Activated CD4-positive, alpha-beta T cell treated with anti-CD3 and anti-CD28 coated beads for 24 hours (primary cell): ENCODE measurements at places on chromosomes 6 and 20.

- no peak for DNase-seq
Measured at GRCh38 chr6:28914941-28915340, 8.8 kb downstream of the TRIM27 start.

DNA sequence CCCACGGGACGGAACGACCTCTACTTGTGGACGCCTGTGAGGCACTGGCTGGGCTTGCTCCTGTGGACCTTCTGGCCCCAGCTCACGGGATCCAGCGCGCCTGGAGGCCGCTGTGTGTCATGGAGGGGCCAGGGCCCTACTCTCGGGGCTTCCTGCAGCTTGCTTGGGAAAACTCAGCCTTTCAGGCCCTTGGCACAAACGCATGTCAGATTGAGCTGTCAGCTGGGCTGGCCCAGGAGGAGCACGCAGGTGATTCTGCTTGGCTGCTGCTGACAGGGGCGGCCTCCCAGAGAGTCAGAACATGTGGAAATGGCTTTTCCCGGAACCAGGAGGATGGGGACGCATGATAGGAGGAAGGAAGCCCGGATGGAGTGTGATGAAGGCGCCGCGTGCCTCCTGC, 39.7 kb downstream of the TMEM181 start:
- DNase-seq = no peak

DNA sequence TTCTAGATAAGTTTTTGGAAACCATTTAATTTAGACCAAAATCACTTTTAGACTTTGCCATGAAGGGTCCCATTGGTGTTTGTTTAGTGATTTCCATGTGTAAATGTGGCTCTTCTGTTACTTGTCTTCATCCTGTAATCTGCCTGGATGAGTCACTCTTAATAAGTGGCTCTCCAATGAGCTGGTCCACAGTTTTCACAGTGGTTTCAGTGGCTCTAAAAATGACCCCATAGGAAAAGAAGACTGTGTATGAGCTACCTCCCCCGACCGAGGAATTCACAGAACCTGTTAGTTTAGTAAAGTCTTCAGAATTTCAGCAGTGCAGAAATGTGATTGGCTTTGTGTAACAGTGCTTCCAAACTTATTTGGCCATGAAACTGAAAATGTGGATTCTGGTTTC, 492.0 kb upstream of the MARCKS start:
- no peak for DNase-seq

DNA sequence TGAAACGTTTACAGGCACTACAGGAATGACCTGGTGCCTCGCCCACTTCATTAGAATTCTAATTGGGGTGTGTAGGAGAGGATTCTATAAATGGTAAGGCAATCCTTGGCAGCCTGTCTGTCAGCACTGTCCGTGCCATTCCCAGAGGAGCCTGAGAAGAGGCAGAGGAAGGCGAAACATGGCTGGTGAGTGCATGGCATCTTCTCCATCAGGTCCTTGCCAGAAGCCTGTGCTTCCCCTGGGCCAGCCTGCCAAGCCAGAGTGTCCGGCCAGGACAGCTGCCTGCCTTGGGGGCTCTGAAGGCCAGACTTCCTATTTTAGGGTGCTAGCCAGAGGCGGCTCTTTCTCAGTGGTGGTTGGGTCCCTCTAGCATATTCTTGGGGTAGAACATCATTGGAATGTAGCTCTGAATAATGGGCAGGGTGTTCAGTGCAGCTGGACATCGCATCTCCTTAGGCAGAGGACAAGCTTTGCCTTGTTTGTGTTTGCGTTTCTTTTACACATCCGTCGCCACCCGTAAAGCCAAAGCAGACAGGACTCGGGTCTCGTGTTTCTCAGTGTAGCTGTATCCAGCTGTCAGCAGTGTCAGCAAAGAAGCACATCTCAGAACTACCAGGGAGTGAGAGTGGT, at the start of gene TGM3:
Gene TGM3, plus strand, starts transcription at position 116 of the 630 bp plus-strand sequence. Its CDS starts 63 bp downstream, at position 179.
- DNase-seq = no peak

DNA sequence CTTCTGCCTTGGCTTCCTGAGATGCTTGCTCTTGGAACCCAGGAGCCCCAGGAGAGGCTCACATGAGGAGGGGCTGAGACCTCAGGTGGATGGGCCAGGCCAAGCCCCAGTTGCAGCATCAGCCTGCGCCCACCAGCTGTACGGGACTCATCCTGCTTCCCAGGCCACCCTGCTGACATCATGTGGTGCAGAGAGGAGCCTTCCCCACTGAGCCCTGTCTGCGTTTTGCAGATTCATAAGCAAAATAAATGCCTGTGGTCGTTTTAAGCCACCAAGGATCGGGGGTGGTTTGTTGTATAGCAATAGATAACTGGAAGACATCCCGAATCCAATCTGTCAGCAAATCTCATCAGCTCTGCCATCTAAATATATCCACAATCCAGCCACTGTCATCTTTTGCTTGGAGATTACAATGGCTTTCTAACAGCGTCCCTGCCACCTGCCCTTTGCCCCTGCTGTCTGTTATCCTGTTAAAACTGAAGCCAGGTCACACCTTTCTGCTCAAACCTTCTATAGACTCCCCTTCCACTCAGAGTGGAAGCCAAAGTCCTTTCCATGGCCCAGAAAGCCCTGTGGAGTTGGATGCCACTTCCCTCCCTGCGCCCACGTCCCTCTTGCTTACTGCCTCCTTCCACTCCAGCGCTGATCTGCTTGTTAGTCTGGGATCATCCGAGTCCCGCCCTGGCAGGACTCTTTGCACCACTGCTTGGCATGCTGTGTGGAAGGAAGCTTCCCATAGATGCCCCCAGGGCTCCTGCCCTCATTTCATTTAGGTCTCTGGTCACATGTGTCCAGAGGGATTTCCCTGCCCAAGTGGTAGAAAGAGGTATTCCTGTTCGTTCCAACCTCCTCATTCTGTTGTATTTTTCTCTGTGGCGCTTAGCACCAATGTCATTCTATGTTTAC, 24.0 kb upstream of the MLN start:
- no peak for DNase-seq

GRCh38 chr6:148296771-148297170, 45.9 kb upstream of the SASH1 start:
- DNase-seq = no peak

DNA sequence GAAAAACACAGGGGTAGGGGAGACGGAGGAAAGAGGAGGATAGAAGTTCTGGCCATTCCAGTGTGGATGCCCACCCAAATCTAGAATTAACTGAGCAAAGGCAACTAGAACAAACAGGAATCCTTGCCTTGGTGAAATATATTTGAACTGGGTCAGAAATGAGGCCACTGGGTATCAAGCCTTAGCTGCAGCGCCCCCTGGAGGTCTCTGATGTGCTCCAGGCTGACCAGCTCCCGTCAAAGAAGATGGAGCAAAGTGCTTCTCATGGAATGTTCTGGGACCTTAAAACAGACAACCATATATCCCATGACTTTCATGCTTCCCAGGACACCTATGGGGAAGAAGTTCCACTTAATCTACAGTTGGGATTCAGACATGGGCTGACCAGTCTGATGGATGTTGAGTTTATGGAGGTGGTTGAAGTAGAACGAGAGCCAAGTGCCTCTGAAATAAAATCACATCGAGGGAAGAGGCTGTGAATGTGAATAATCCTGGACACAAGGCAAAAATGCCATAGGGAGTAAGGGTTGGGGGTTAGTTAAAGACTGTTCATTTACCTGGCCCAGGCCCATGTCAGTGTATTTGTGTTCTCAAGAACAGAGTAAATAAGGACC, 50.4 kb downstream of the HLA-DPB1 start:
- DNase-seq = peak; percentile 65

DNA sequence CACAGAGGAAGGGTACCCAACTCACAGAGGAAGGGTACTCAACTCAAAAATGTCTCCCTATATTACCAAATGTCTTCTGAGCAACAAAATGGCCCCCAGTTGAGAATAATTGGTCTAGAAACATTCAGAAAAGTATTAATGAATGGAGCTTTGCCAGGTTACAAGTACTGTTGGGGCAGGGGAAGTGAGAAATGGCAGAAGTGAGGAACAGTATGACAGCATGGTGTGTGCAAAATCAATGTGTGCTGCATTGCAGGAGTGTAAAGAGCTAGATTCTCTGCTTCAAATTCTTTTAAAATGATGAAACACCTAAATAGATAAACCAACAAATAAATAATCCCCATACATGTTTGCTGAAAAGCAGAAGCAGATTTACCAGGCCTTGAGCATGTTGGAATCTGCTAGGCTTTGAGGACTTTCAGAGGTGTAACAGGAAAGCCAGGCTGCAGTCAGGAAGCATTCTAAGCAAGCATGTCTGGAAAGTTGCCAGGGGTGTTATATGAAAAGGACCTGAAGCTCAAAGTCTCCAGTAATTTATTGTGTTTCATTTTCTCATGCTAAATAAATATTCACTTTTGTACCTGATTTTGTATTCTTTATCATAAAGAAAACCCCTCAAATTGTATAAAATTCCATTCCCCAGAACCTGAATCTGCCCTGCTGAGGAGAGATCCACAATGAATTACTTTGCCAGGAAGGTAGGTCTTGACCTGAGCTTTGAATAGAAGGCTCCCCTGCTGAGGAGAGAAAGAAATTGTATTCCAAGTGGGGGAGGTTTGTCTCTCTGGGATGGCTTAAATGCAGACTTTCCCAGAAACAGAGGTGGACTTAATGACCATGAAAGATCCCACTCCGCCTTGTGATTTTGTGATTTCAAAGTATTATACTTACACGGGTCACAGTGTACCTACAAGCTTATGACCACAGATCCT, 265.0 kb upstream of the MARCKS start:
- no peak for DNase-seq

DNA sequence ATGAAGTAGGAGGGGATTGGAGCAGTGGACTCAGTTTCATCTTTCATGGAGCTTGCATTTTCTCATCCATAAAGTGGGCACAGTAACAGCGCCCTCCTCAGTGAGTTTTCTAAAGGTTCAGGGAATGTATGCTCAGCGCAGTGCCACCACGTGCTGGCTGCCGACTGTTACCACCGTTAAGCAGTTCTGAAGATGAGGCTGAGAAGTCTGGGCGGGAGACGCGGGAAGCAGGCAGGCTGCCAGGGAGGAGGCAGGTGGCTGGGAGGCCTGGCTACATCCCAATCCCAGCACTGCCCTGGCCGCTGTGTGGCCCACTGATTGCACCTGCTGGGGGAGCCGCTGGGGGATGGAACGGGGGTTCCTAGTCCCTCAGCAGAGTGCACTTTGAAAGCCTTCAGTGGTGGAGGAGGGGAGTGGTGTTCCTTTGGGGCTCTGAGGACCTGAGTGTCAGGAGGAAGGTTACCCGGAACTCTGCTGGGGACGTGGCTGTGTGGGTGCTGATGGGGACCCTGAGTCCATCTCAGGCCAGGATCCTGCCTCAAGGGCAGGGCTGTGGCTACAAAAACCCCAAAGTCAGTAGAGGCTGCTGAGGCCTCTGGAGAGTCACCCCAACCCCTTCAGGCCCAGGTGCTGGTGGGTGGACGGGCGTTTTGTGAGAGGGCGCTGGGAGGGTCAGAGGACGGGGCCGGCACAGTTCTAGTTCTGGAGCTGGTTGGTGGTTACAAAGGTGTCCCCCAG, 28.0 kb upstream of the PHACTR3 start:
- DNase-seq = no peak

DNA sequence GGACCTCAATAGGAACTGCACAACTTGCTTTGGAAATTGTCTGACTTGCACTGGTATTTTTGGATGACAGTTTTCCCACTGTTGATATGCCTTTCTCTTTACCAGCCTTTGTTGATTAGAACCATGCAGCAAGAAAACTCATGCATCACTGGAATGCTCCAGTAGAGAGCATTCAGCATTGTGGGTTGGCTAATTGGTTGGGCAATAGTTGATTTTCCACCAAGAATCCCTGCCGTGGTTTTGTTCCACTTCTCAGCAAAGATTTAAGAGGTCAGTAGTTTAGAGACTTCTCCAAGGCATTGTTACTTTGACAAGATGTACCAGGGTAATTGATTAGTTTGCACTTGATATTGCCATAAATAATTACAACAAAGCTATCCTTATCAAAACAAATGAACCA, 260.0 kb downstream of the DHX35 start:
- no peak for DNase-seq

- no peak for DNase-seq
Measured at GRCh38 chr20:43844778-43845614, 69.7 kb upstream of the TOX2 start.

GRCh38 chr20:62843656-62844055, 18.0 kb downstream of the TCFL5 start:
- DNase-seq = no peak

- no peak for DNase-seq
Measured at GRCh38 chr6:43986177-43986825, 141.0 kb downstream of the MRPL14 start.

- no peak for DNase-seq
Measured at GRCh38 chr20:32538526-32538939, 46.6 kb downstream of the NOL4L start.

DNA sequence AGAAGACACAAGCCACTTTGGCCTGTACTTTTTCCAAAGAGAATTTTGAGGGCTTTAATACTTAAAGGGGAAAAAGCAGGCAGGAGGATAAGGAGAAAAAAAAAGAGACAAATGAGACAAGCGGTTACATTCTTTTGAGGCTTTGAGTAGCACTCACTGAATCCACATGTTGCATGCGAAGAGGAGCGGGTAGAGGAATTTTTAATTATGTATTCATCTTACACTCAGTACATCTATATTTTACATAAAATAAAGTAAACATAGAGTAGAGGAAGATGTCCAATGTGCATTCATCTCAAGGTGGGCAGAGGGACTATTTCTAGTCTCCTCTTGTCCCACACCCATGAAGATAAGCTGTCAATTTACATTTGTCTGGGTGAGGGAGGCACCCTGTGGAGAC, 266.9 kb downstream of the CD109 start:
- no peak for DNase-seq

- no peak for DNase-seq
Measured at GRCh38 chr6:142891454-142891853, 53.5 kb downstream of the HIVEP2 start.

DNA sequence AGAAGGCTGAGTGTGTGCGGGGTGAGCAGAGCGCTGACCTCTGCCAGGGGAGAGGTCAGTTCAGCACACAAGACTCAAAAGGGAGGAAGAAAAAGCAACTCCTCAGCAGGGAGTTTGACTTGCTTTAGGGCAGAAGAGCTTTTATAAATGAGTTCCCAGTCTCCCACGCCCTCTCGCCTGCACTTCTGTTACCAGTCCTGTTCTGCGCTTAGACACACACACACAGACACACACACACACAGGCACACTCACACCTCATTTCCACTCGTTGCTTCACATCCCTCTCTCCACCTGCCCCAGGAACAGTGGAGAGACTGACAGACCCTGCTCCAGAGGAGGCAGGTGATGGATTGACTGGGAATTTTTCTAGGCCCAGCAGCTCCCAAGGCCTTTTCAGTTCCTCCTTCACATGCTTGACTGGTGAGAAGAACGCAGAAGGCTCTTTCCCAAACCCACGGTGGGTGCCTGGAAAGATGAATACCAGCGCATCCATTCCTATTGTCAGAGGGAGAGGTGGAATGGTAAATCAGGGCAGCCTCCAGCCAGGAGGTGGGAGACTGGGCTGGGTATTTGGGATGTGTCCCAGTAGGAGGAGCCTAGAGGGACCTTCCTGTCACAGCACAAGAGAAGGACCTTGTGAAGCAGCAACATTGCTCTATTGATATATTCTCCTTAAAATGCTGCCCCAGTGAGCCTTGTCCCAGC, 43.7 kb downstream of the JAG1 start:
- no peak for DNase-seq

- DNase-seq = no peak
Measured at GRCh38 chr6:168332020-168332419, 12.4 kb upstream of the DACT2 start.
